ENCODE measurements at places on chromosomes 1 and 21.

DNA sequence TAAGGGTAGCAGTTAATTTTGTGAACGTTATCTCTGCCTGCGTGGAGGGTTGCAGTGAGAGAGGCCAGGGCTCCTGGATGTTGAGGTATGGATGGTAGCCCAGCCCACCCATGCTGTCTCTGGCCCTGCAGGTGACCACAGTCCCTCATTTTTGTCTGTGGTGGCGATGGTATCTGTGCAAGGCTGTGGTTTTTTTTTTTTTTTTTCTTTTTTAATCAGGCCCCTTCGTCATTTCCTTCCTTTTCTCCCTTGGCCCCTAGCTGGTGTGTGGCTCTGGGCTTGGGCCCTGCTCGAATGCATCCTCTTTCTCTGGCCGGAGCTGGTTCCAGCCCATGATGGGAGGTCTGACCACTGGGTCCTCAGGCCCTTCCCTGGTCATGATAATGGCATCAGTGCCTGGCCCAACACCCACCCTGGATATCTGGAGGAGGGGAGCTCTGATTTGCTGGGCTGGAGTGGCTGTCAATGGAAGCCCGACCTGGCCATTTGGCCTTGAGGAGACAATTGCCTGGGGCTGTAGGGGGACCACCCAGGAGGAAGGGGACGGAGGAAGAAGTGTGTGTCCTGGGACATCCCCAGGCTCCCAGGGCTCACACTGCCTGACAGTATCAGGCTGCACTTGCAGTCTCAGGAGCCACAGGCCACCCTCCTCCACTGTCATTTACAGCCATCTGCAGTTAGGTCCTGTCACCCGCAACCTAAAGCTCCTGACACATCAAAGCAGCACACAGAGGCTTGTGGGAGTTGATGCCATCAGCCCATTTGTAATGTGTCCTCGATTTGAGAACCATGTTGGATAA, 8.1 kb upstream of the RNF187 start:
- peak; percentile 31 for DNase-seq

DNA sequence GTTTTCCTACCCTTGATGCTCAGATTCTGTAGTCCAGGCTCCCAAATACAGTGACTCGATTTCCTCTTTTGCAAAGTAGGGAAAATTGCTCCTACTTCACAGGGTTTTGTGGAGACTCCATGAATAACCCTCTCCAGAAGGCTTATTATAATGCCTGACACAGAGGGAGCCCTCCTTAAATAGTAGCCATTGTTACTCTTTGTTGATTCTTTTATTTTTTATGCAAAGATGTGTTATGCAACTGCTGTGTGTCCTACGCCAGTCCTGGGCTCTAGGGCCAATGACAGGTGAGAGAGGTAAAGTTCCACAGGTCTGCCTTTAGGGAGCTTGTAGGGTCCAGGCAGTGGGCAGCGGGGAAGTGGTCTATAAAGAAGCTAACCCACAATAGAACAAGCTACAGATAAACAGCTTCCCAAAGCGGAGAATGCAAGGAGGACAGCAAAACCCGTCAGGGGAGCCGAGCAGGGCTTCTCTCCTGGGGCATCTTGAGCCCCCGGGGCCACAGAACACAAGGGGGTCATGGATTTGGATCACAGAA, 1.5 kb downstream of the AADACL3 start:
- DNase-seq, result no peak

DNA sequence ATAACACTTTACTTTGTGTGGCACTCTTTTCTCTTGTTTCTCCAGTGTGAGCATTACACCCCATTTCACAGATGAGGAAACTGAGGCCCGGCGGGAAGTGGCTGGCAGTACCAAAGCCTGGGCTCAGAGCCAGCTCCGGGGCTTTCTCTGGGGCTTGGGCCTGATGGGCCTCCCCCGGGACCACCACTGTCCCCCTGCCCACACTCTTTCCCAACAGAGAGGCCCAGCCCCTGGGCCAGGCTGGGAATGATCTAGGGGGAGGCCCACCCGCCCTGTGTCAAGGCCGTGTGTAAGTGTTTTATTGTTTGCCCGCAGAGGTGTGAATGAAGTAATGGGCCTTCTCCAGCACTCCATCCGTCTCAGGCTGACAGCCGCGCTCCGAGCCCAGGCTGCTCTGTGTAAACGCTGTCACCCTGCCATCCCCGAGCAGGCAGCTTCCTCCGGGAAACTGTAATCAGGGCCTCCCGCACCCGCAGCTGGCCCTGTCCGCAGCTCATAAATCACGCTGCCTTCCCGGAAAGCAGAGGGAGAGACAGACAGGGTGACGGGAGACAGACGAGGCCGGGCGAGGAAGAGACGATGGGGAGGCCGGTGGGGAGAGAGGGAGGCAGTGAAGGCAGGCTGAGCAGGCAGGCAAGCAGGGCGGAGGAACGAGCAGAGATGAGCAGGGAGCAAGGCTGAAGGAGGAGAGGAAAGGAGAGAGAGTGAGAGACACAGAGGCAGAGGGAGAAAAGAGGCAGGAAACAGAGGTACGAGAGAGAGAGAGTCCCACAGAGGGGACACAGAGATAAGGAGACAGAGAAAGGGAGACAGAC, 109.7 kb upstream of the ZBTB40 start:
- DNase-seq, result no peak

DNA sequence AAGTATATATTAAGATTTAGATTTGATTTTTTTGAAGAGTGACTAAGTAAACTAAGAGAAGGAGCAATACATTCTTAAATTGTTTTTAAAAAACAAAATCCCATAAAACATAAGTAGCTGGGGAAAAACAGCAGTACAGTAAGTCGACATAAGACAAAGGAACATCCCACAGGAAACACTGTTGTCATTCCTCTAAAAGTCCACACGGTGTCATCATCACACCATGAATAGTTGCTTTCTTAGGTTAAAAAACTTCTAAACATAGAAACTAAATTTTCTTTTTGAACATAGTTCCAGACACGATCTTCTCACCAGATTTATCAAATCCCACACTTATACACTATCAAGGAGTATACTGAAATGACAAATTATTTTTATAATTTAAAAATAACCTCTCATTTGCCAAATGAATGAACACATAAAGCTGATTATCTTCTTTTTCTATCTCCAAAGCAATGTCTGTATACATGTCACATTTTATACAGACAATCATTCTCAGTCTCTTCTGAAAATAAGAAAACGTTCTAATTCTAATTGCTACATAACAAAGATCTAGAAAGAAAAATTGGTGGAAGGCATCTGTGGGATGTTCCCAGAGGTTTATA, 15.8 kb downstream of the ODF2L start:
- peak; percentile 72 for DNase-seq

GRCh38 chr1:56331892-56332567, 247.3 kb downstream of the PLPP3 start:
- DNase-seq, result no peak

DNA sequence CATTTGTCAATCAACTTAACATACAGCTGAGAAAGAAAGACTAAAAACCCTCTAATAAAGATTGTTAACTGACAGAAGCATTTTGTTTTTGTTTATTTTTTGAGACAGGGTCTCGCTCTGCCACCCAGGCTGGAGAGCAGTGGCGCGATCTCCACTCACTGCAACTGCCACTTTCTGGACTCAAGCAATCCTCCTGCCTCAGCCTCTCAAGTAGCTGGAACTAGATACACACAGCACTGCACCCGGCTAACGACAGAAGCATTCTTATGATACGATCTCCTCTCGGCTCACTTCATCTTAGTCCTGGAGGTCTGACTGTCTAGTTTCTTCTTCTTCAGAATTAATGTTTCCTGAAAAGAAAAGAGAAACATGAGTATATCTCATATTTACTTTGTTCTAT, 23.5 kb downstream of the RSPH1 start:
- no peak for DNase-seq

DNA sequence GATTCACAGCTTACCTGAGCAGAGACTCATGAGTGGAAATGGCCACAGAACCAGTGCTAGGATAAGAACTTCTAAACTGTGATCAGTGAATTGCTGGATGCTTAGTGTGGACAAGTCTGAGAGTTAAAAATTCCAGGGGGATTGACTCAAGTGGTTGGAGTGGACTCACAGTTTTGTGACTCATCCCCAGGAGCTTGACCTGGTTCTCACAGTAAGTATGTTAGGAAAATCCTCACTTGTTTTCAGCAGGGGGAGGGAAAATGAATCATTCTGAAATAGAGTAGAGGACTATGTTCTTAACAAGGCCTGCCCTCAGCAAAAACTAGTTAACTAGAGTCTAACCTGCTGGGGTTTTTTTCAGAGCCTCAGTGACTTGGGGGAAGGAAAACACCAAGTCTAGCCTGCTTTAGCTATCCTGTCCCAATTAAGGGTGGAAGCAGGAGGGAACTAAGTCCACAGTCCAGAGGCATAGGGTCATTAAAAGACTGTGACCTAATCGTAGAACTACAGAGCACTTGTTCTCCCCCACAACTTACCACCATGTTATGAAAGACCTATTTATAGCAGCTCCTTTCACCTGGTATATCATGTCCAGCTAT, 6.1 kb upstream of the CDC73 start:
- DNase-seq, result no peak

DNA sequence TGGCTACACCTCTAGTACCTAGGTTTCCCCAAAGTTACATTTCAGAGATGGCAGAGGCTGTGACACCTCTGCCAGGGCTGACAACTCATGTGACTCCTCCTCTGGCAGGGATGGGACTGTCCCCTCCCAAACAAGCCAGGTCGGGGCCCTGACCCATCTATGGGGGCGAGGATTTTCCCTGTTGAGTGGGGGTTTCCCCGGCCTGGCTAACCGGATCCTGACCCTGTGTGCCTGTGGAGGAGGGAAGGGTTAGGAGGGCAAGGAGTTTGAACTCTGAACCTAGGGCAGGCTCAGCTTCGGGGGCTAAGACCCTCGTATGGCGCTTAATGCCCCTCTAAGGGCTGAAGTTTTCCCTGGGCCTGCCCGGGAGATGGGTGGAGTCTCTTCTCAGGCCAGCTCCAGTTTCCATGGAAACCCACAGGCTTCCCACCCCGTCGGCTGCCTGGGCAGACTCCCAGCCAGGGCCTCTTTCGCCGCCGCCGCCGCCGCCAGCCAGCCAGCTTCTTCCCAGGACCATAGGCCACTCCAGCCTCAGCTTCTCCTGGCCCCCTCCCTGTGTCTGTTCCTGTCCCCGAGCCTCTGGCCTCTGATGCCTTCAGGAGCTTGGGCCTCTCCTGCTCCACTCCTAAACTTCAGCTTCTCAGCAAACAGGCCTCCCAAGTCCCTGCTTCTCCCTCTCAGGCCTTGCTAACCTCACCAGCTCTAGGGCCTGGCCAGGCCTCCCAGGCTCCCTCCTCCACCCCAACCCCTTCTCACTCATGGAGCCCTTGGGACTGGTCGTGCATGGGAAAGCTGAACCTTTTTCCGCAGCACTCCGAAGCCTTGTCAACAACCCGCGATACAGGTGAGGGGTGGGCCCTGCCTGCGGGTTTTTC, at the start of gene BTBD19:
BTBD19 (plus strand) TSS at position 461 of the 875 bp plus-strand sequence; CDS start at position 759, 298 bp downstream.
- no peak for DNase-seq

- DNase-seq, result no peak
These were observed 978 bp downstream of the SLC39A1 start for GRCh38 chr1:153962088-153963029.

DNA sequence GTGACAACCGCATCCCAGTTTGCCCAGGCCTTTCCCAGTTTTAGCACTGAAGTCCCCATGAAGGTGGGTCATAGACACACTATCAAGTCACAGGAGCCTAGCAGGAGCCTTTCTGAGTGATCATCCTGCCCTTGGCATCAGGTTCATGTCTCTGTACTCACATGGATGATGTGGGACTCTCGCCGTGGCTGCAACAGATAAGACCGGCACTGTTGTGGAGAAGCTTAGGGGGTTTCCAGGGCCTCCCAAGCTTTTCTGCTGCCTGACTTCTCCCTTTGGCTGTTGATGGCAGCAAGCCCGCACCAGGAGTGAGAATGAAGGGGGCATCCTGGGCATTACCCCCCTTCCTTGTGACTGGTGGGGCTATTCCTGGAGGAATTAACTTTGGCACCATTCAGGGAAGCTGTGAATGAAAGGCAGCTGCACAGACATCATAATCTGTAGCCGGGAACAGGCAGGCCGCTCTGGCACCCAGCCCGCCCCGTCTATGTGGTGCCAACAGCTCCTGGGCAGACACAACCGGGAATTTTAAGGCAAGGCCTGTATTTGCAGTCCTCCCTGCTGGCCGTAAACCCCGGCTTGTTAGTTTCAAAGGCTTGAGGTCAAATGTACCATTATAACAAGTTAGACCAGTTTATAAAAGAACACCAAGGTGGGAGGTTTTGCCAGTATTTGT, 148.6 kb downstream of the HUNK start:
- DNase-seq, result no peak

GRCh38 chr21:46219591-46220239, 8.9 kb downstream of the LSS start:
- no peak for DNase-seq

- DNase-seq, result no peak
These were observed 6.2 kb upstream of the KLF18 start for GRCh38 chr1:44147582-44147981.

- no peak for DNase-seq
These were observed 226.4 kb downstream of the DSCAM start for GRCh38 chr21:40620386-40621145.

DNA sequence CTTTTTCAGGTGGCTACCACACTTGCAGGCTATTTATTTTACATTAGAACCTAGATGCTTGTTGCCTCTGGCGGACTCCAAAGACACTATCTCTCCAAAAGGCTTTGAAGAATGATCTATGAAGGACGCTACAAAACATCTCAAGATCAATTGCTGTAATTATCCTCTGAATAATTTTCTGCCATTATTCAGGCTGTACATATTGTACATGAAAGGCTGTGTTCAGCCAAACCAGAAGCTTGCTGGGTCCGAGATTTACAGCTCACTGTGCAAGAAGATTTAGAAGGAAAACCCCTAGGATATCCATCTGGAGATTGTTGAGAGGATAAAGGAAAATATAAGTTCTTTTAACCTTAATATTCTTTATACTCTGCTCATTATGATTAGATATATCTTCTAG, 523.6 kb upstream of the PLXNA2 start:
- DNase-seq, result no peak

DNA sequence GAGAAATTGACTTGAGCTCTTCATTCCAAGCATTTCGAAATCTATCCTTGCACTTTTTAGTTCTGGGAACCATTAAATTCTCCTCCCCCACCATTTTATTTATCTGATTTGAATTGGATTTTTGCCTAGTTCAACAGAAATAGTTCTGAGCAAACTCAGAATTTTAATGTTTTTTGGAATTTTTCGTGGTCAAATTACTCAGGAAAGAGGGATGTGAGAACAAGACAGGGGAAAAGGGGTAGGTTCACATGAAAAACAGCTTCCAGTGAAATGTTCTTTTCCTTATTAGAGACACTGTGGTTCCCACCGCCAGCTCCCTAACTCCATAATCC, 5.7 kb upstream of the ZNF697 start:
- DNase-seq, result no peak

GRCh38 chr1:220957233-220957605, 78.0 kb downstream of the HLX start:
- DNase-seq, result peak; percentile 11

DNA sequence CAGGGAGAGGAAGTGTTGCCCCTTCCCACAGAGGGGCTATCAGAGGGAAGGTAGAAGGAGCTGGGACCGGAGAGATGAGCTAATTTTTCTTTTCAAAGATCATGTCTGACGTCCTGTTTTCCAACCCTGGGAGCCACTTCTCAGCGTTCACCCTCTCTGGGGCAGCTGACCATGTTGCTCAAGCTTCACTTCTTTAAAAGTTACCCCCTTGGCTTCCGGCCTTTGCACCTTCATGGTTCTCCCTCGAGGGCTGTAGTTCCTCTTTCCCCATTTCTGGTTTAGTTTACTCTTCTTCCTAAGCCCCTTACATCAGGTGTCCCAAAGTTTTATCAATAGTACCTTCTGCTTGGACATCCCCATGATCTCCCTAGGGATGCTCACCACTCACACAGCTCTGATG, 23.8 kb upstream of the CSF1 start:
- peak; percentile 86 for DNase-seq

GRCh38 chr1:162020150-162020549, 3.5 kb downstream of the OLFML2B start:
- no peak for DNase-seq

All from AML-193 (cell line).